ENCODE measurements at places on chromosomes 12 and 14. TPM values are rescaled to one million over a fixed set of nuclear protein-coding genes. Genes with fewer than 3 reads are reported as not detected.

KLHL33 gene
- not detected for total RNA-seq

ZNF891 gene
- 0.51 TPM for total RNA-seq

ASB2 gene
- 1.8 TPM for total RNA-seq

B4GALNT1 gene
- 60.9 TPM for total RNA-seq

LMNTD1 gene
- total RNA-seq: 0.57 TPM

TMED10 gene
- total RNA-seq: 298 TPM
